Foreskin fibroblast (primary cell): ENCODE measurements at places on chromosomes 16 and 17.
A peak's percentile ranks its signal among the peaks of the same experiment; 100 is the strongest.

GRCh38 chr17:9294661-9295210 is 273.4 kb downstream of the NTN1 start:
- no peak for DNase-seq

GRCh38 chr17:38711792-38712571 is 6.9 kb downstream of the MLLT6 start:
- no peak for DNase-seq

- DNase-seq = no peak
Measured at GRCh38 chr16:66701026-66701425, 4.5 kb upstream of the CMTM4 start.

- DNase-seq = peak; percentile 50
Measured at GRCh38 chr16:69328854-69329316, 1.5 kb downstream of the PDF start.

DNA sequence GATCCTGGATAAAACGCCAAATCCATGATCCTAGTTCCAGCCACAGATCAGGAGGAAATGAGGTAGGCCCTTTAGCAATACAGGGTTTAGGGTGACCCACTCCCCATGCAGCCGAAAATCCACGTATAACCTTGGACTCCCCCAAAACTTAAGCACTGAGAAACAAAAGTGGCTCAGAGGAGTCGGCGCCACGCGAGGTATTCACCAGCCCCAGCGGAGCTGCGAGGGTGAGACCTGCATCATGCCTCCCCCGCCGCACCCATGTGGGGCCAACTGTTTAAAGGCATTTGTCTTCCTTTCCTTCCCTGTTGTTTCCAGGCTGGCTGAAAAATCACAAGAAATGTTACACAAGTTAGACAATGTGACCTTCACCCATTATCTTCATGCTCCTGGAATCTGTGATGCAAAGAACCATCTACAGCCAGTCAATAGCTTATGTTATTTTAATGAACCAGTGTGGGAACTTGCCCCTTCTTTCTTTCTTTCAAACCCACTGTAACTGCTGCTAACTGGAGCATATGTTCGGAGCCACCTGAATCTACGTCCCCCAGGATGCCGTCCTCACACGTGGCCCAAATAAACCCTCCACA is 98.2 kb upstream of the METRNL start:
- no peak for DNase-seq

- DNase-seq = no peak
Measured at GRCh38 chr17:81249223-81250040, 10.3 kb downstream of the NDUFAF8 start.

- DNase-seq = peak; percentile 46
Measured at GRCh38 chr17:12691173-12691572, 25.5 kb downstream of the MYOCD start.

DNA sequence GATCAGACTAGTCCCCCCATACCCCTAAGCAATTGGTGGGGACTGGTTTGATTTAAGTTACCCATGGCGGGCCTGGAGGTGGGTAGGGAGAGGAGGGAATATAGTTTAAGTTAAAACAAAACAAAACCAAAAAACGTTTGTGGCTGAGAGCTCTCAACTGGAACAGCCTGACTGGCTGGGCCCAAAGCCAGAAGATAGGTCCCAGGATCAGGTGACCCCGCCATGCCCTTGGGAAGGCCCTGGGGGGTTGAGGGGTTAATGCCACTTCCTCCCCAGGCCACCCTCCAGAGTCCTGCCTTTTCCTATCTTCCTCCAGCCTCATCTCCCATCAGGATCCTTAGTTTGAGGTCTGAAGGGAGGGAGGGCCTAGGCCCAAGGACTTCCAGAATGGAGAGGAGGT is 82.3 kb upstream of the LHX1 start:
- no peak for DNase-seq

GRCh38 chr16:12553191-12553590 is 250.5 kb downstream of the CPPED1 start:
- DNase-seq = no peak

- DNase-seq = peak; percentile 21
Measured at GRCh38 chr17:5418858-5419355, 555 bp downstream of the NUP88 start.

DNA sequence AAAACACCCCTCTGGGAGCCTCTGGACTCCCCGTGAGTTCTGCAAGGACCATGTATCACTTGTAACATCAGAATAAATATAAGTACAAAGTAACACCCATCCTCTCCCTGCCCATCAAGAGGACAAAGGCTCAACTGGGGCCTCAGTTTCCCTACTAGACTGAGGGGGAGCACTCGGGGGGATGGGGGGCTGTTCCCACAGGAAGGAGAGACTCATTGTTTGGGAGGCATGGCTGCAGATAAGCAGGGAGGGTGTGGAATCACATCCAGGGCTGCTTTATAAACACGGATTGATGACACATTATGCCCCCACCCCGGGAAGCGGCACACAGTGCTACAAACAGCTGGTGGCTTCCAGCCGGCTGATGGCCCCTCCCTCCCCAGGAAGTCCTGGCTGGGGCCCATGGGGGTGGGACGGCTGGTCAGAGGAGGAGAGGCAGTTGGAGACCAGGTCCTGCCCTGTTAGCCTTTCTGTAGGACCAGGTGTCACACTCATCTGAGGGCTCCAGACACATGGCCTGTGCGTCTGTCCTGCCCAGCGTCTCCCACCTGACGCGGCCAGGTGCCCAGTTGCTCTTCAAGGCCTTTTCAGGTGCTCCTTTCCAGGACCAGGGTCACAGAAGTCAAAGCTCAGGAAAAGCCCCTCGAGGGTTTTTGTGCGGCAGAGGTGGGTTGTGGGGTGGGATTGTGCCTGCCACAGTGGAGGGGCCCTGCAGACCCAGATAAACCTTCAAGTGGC is 1.3 kb upstream of the MPG start:
- peak; percentile 97 for DNase-seq

- peak; percentile 10 for DNase-seq
Measured at GRCh38 chr16:85943711-85944110, 44.7 kb downstream of the IRF8 start.

- peak; percentile 67 for DNase-seq
Measured at GRCh38 chr16:2912330-2913199, 834 bp downstream of the FLYWCH1 start.

DNA sequence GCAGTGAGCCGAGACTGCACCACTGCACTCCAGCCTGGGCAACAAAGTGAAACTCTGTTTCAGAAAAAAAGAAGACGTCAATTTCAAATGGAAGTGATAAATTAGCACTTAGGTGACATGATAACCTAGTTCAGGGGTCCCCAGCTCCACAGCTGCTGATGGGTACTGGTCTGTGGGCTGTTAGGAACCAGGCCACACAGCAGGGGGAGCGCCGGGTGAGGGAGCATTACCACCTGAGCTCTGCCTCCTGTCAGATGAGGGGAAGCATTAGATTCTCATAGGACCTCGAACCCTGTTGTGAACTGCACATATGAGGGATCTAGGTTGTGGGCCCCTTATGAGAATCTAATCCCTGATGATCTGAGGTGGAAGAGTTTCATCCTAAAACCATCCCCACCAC is 253.0 kb downstream of the FOXL1 start:
- no peak for DNase-seq

- no peak for DNase-seq
Measured at GRCh38 chr17:79324194-79324593, 249.6 kb downstream of the ENGASE start.

DNA sequence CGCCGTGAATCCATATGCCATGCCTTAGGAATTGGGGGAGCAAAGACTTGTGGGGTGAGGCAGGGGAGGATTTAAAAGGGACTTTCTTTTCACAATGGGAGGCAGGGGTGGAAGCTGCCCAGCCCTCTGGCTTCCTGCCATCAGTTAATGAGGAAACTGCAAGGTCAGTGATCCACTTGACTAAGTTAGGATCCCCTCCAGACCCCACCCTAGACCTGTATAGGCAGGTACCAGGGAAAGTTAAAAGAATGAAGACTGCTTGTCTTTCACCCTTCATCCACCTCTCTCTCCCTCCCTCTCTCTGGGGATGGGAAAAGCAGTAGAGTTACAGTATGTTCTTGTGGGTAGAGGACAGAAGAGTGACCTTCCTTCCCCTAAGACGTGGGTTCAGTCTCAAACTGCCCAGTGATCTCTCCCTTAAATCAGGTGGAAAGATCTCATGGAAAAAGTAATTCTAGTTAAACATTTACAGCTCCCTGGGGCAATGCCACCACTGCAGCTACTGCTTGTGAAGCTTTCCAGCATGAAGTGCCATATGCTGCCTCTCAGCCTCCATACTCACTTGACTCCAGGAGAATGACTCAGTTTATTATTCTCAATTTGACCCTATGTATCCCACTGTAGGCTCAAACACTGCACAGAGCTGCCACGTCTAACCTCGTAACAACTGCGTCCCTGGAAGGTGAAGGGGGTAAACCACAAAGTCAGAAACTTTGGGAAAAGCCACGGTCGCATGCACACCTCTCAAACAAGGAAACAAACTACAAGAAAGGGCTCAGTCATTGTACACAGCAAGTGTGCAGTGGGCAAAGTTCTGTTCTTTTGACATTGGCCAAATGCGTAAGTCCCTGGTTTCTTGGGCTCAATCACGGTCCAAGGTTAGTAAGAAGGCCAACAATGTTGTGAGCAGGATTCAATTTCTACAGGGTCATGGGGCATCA is 1.2 kb downstream of the COA3 start:
- no peak for DNase-seq

GRCh38 chr16:6753553-6753952 is 579.1 kb upstream of the RBFOX1 start:
- DNase-seq = no peak

- DNase-seq = no peak
Measured at GRCh38 chr16:80309178-80309577, 231.6 kb upstream of the DYNLRB2 start.

DNA sequence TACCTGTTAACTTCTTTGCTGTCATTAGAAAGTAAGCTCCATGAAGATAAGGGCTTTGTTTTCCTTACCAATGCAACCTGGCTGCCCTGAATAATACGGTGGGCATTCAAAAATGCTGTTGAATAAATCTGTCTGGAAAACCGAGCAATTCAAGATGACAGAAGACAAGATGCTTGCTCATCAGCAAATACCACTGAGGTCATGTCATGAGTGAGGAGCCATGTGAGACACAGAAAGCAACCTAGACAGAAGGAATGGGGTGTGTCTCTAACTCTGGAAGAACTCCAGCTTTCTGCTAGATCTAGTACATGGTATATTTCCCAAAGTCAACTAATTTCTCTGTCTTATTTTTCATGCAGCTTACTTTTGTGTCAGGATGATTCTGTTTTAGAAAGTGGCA is 64.2 kb downstream of the STH start:
- DNase-seq = peak; percentile 58

- no peak for DNase-seq
Measured at GRCh38 chr17:80000981-80001775, 34.5 kb downstream of the TBC1D16 start.

DNA sequence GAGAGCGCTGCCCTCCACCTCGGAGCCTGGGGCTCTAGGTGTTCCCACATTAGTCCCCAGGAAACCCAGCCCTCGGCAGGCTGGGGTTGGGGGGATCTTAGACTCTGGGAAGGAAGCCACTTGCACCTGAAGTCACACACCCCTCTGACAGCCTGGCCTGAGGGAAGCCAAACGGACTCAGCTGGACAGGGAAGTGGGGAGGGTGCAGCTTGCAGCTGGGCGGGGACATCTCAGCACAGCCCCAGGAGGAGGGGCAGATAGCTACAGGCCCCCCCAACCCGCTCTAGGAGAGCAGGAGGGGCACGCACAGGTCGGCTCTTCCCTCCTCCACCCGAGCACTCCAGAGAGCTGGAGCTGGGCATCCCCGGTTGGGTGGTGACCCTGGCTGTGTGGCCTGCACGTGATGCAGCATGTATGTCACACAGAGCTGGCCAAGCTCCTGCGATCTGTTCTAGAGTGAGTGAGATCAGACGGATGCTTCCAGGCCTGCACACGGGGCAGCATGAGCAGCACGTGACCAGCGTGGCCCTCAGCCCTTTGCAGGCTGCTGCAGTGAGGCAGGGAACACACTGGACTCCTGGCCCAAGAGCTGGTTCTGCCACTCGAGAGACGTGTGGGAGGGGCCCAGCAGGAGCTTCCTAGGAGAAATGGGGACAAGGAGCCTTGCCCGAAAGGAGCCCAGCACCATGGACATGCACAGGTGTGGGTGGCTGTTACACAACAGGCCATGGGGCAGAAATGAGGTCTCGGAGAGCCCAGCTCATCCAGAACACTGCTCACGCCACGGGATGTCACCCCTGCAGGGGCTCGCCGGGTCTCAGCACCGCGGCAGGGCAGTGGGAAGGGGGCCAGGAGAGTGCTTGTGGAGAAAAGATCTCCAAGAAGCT is 15.4 kb downstream of the KIFC3 start:
- DNase-seq = no peak

GRCh38 chr17:30104575-30105339 is 11.9 kb upstream of the NSRP1 start:
- peak; percentile 89 for DNase-seq

GRCh38 chr16:21984062-21984461 is 16.9 kb downstream of the PDZD9 start:
- no peak for DNase-seq

- no peak for DNase-seq
Measured at GRCh38 chr16:73059779-73060615, 12.1 kb upstream of the ZFHX3 start.

DNA sequence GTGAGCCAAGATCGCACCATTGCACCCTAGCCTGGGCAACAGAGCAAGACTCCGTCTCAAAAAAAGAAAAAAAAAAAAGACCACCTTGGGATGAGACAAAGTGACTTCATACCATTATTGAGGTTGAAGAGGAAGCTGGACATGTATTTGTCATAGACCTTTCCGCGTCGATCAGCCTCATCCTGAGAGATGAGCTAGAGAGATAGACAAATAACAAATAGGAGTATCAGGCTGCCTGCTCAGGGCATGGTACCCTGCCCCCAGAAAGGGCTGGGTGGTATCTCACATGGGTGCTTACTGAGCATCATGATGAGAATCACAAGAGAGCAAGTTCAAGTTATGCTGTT is 22.1 kb downstream of the CNTNAP1 start:
- DNase-seq = no peak

GRCh38 chr16:24871891-24872290 is 26.1 kb downstream of the SLC5A11 start:
- DNase-seq = no peak

- DNase-seq = no peak
Measured at GRCh38 chr16:73040136-73040535, 7.8 kb downstream of the ZFHX3 start.

DNA sequence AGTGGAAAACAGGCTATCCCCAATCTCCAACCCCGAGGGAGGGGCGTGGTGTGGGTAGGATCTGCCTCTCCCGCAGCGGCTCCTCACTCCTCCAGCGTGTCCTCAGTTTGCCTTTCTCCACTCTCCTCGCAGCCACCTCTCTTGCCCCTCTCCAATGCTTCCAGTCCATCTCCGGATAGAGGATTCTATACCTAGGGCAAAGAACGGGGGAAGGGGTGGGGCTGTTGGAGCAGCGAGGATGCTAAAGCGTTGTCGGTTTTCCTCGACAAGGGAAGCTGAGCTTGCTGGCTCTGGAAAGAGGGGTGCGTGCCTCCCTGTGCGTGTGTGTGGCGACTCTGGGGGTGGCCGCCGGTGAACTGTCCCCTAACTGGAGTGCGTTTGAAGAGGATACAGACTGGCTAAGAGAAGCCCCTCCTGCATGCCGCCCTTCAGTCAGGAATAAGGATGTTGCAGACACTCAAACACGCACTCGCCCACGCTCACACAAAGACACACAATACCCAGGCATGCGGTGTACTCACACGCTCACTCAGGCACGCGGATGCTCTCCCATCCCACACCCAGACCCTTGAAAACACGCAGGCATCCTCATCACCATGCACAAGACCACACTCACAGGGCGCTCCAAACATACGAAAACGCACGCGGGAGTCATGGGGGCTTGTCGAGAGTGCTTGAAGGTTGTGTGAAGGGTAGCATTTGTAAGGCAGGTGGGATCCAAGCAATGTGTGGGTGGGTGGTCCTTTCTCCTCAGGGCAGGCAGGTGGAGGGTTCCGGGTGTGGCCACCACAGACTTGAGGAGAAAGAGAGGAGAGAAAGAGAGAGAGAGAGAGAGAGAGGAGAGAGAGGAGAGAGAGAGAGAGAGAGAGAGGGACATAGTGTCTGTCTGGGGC is 655 bp upstream of the GPR139 start:
- no peak for DNase-seq
